Stimulated activated CD8-positive, alpha-beta memory T cell treated with anti-CD3 and anti-CD28 coated beads, Interleukin-4, amount 100 ng/mL, for 4 hours (primary cell): ENCODE measurements at places on chromosomes 13 and 19.

- DNase-seq: no peak
Observed at GRCh38 chr19:31352782-31353651, 3.8 kb upstream of the TSHZ3 start.

DNA sequence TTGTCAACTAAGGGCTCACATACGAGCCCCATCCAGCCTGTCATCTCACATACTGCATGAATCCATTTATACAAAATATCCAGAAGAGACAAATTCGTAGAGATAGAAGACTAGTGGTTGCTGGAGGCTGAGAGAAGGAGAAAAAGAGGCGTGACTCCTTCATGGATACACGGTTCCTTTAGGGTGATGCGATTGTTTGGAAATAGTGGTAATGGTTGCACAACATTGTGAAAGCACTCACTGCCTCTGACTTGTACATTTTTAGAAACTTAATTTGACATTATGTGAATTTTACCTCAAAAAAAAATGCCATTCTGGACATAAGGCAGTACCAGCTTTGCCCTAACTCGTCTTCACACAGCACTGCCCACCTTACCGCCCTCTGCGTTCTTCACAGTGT, 27.3 kb downstream of the IGFL1 start:
- no peak for DNase-seq

DNA sequence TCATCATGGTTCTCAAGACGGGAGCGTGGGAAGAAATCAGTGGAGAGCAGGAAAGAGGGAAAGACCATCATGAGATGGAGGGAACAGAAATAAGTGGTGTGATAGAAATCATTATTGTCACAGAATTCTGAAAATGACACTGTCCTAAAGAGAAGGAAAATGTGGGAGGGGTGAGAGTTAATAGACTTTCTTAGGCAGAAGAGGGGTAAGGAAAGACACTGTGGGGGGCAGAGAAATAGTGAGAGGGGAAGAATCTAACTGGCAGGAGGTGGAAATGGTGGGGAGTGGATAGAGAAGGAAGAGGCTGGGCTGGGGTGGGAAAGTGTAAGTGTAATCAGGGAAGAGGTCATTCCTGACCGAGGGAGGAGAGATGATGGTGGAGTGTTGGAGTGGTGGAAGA, 3.2 kb downstream of the PINLYP start:
- DNase-seq: no peak

- no peak for DNase-seq
Observed at GRCh38 chr19:37362733-37363132, 8.2 kb upstream of the ZNF527 start.

- no peak for DNase-seq
Observed at GRCh38 chr19:15479391-15480345, at the start of gene PGLYRP2. TSS of gene PGLYRP2 (minus strand) at chr19:15479501. CDS start at chr19:15479371, 130 bp downstream.

DNA sequence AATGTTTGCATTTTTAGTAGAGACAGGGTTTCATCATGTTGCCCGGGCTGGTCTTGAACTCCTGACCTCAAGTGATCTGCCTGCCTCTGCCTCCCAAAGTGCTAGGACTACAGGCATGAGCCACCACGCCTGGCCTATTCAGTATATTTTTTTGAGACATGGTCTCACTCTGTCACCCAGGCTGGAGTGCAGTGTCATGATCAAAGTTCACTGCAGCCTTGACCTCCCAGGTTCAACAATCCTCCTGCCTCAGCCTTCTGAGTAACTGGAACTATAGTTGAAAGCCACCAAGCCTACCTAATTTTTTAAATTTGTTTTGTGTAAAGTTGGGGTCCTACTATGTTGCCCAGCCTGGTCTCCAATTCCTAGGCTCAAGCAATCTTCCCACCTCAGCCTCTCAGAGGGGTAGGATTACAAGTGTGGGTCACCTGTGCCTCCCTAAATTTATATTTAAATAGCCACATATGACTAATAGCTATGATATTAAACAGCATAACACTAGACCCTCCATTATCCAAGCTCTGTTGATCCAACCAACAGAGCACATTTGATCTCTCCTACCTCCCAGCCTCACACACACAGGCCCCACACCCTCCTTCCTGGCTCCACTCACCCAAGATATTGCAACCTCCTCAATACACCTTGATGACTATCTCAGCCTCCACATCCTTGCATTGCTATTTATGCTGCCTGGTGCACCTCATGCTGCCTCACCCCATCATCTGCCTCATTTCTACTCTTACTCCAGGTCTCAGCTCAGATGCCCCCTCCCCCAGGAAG, 2.1 kb upstream of the CEACAM19 start:
- no peak for DNase-seq

- DNase-seq: no peak
Observed at GRCh38 chr19:55340784-55341147, 1.1 kb downstream of the KMT5C start.

DNA sequence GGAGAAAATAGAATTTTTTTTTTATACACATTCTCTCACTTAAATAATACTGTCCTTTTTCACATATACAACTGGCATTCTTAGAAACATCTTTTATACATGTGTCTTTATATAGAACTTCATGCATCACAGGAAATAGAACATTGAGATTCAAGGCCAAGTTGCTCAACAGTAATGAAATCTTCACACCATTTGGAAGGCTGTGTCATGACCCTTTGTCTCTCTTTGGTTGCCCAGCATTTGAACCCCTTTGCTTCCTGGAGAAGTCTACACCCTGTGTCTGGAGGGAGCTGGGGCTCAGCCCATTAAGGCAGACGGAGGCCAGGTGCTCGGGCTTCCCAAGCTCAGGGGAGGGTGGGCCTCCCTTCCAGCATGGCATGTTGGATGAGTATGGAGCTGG, 41.1 kb downstream of the B3GLCT start:
- no peak for DNase-seq

DNA sequence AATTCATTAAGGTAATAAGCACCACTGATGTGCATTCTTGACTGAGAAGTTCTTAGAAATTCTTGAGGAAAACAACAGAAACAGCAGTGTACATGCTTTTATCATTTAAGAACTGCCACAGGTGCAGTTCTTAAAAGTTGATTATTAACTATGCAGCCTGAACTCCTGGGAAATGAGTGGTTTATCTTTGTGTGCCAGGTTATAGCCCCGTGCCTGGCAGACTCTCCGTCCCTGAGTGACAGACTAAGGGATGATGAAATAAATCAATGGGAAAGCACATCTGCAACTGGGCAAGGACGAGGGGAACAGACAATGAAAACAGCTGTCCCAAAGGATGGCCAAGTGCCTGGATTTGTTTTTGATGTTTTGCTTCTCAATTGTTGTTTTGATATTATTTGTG, 84.4 kb upstream of the SPATA13 start:
- DNase-seq: no peak

GRCh38 chr19:46926170-46927071, 65.6 kb downstream of the ARHGAP35 start:
- no peak for DNase-seq

GRCh38 chr13:112734696-112735547, 45.1 kb downstream of the ATP11A start:
- no peak for DNase-seq

DNA sequence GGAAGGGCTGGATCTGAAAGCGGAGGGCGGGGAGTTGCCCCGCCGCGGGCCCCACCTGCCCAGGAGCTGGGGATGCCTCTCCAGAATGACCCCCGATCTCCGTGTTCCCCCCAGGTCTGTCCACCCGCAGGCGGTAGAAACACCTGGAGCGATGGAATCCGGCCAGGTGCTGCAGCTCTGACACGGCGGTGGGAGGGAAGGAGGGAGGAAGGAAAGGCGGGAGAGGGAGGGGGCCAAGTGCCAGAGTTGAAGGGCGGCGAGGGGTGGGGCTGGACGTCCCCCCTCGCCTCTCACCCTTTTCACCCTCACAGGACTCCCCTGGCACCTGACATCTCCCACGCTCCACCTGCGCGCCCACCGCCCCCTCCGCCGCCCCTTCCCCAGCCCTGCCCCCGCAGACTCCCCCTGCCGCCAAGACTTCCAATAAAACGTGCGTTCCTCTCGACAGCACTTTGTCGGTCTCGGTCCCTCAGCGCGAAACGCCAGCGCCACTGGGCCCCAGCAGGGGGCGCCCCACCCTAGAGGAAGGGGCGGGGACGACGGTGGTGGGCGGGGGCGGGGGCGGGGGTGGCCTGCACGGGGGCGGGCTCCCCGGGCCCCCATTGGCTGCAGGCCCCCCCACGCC, 337 bp upstream of the FXYD7 start:
- DNase-seq: peak; percentile 29

DNA sequence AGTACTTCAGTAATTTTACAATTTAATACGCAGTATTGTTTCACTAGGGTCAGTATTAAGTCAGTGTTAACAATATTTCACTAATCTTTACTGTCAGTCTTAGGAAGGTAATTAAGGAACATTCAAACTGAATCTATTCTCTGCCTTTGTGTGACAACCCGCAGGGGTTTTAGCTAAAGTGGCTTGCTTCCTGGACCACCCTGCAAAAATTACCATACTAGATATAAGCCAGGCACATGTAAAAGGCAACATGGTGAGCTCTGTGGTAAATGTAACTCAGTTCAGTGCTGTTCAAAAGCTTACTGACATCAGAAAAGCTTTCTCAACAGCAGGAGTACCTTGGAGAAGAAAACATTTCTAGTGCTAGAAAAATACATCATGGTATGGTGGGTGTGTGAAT, 116.7 kb downstream of the FREM2 start:
- no peak for DNase-seq

DNA sequence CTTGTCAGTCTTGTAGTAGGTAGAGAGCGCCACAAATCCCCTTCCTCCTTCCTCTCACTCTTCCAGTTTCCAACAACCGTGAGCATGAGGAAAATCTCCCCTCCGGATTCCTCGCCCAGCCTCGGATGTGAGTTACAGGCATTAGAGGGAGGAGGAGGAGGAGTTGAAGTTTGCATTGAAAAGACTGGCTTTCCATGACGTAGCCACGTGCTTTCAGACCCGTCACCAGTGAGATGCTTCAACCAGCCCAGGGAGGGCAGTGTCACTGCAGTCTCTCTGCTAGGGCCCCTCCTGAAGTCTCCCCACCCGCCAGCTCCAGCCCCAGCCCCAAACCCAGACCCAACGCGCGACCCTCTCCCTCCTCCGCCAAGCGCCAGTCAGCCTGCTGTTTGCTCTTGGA, 442 bp upstream of the FGF14 start:
- DNase-seq: no peak

GRCh38 chr13:23377983-23378632, 55.4 kb downstream of the SACS start:
- peak; percentile 47 for DNase-seq

GRCh38 chr13:36353001-36353400, 6.8 kb upstream of the SPART start:
- no peak for DNase-seq

GRCh38 chr13:44498502-44498901, 77.6 kb downstream of the TSC22D1 start:
- DNase-seq: no peak

DNA sequence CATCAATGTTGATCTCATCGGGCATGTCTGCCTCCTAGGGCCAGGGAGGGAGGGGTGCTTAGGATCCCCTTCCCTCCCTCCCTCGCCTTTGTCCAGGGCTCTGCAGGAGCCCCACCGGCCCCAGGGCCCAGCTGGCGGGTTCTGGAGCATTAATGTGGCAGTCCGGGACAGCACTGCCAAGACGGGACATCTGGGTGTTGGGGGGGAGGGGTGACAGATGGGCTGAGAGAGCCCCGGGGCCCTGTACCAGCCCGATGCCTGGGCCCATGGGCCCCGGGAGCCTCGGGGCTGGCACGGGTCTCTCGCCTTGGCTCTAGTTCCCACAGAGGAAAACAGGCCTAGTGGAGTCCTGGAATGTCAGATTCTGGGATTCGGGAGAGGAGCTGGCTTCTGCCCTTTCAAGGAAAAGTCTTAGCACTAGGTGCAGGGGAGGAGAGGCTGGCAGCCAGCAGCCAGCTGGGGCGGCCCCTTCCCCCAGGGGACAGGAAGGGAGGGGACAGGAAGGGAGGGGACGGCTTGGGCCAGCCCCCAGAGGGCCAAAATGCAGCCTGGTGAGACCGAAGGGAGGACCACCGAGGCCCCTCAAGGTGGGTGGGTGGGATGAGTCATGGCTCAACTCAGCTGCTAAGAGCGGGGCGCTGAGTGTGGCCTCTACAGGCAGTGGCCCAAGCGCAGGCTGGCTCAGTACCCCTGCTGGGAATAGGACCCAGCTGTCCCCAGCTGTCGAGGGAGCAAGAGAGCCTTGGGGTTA, 3.1 kb downstream of the PPP1R14A start:
- no peak for DNase-seq

DNA sequence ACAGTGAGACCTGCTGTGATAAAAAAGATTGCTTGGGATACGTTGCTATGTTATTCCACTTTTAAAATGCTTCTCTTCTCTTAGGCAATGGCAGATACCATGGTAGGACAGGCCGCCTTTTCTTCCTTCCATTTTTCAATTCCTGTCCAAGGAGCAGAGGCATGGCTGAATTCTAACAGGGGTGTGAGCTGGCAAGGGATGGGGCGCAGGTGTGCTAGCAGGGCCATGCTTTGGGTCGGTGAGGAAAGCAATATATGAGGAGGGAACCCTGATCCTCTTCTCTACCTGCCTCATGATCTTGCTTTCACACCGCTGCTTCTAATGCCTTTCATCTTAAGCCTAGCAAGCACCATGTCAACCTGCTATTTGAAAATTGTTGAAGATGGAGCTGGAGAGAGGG, 225.0 kb downstream of the KATNAL1 start:
- DNase-seq: no peak

DNA sequence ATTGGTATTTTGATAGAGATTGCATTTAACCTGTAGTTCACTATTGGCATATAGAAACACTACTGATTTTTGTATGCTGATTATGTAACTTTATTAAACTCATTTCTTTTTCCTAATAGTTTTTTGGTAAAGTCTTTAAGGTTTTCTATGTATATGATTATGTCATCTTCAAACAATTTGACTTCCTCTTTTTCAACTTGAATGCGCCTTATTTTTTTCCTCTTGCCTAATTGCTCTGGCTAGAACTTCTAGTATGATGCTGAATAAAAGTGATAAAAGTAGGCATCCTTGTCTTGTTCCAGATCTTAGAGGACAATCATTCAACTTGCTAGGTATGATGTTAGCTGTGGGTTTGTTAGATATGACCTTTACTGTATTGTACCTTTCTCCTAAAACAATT, 1034.9 kb downstream of the PCDH9 start:
- DNase-seq: no peak

GRCh38 chr13:113106711-113107351, 1.2 kb downstream of the F7 start:
- DNase-seq: no peak

- DNase-seq: no peak
Observed at GRCh38 chr13:18946738-18947137, 234.9 kb downstream of the TUBA3C start.

GRCh38 chr13:49272296-49272695, 24.6 kb downstream of the CDADC1 start:
- no peak for DNase-seq

DNA sequence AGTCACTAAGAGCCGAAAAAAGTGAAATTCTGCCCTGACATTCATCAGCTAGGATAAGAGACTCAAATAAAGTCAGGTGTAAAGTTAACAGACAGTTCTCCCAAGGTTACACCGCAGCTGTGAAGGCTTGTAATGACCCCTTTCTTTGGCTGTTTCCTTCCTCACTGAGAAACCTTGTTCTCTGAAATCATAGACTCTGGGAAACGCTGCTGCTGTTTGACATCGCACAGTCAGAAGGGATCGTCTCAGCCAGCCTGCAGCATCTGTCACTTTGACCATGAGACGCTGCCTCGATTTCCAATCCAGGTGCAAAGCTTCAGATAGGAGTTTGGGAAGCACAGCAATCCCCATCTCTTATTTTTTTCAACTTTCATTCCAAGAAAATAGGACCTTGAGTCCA, 678 bp downstream of the BCAT2 start:
- no peak for DNase-seq

- no peak for DNase-seq
Observed at GRCh38 chr19:32859591-32859990, 10.0 kb downstream of the SLC7A9 start.
